ENCODE measurements at places on chromosomes 16 and 17. TPM values are rescaled to one million over a fixed set of nuclear protein-coding genes. Genes with fewer than 3 reads are reported as not detected.

Gene SLC12A3
- not detected for total RNA-seq

Gene DHX58
- 3.5 TPM for total RNA-seq

Gene IL4R
- total RNA-seq: 13.5 TPM

Gene COX4I1
- 506 TPM for total RNA-seq

Gene ALKBH5
- 71.8 TPM for total RNA-seq

Gene UQCRC2
- 282 TPM for total RNA-seq

Gene ALOX12B
- not detected for total RNA-seq

Gene PRDM7
- total RNA-seq: not detected

Gene SYT17
- 3.7 TPM for total RNA-seq

Gene PYY
- total RNA-seq: not detected

All from dermis microvascular lymphatic vessel endothelial cell (primary cell).